Peyer's patch (tissue), 4 donors: ENCODE measurements at places on chromosomes 6 and 20. TPM values are rescaled to one million over a fixed set of nuclear protein-coding genes. Genes with fewer than 3 reads are reported as not detected.

DNA sequence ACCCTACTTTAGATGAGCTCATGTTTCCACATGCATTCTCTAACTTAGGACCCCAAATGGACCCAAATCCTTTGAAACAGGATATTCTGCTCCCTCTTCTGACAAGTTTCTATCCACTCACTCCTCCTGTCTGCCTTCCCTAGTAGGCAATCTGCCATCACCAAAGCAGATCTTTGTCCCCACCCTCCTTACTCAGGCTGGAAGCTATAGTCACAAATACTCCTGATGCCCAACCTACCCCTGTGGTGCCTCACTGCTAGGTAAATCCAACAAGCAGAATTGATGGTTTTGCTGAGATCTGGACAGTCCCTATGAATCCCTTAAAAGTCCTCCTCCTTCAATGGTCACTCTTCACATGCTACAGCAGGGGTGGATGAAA lies 21.7 kb downstream of the ELOVL5 start:
- H3K4me1 ChIP-seq, result no peaks in the 10 kb centered on the region
- H3K36me3 ChIP-seq, result no peaks in the 10 kb centered on the region
- no peak overlapping the region for H3K4me3 ChIP-seq
- H3K27me3 ChIP-seq, result no peaks in the 10 kb centered on the region
- no peak overlapping the region for H3K27ac ChIP-seq

- DNase-seq, result no peak
- no peak overlapping the region for H3K4me3 ChIP-seq
- H3K36me3 ChIP-seq, result no peaks in the 10 kb centered on the region
- H3K27me3 ChIP-seq, result no peaks in the 10 kb centered on the region
Observed at GRCh38 chr6:12343122-12343439, 52.9 kb downstream of the EDN1 start.

DNA sequence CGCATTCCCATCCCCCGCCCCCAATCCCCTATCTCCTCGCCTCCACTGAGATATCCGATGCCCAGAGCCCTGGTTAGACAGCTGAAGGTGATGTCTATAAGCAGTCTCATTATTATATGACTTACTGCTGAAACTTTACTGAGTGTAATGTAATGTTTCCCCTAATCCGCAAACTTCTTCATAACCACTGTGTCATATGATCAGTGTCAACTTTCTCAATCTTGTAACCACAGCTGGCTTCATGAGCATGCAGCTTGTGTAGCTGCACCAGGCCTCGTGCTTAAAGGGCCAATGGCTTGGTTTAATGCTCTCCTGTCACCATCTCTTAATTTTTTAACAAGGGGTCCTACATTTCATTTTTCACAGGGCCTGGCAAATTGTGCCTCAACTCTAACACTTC lies 8.1 kb downstream of the ASIP start:
- no peaks in the 10 kb centered on the region for H3K36me3 ChIP-seq
- H3K4me1 ChIP-seq, result no peaks in the 10 kb centered on the region
- no peak overlapping the region for H3K27ac ChIP-seq
- H3K4me3 ChIP-seq, result no peak overlapping the region

GRCh38 chr6:43268782-43269272 lies 25.5 kb downstream of the TTBK1 start:
- H3K27ac ChIP-seq, result peak overlapping the region; percentile 97
- peak overlapping the region; percentile 53 for H3K4me3 ChIP-seq
- H3K27me3 ChIP-seq, result no peaks in the 10 kb centered on the region
- no peaks in the 10 kb centered on the region for H3K36me3 ChIP-seq

DNA sequence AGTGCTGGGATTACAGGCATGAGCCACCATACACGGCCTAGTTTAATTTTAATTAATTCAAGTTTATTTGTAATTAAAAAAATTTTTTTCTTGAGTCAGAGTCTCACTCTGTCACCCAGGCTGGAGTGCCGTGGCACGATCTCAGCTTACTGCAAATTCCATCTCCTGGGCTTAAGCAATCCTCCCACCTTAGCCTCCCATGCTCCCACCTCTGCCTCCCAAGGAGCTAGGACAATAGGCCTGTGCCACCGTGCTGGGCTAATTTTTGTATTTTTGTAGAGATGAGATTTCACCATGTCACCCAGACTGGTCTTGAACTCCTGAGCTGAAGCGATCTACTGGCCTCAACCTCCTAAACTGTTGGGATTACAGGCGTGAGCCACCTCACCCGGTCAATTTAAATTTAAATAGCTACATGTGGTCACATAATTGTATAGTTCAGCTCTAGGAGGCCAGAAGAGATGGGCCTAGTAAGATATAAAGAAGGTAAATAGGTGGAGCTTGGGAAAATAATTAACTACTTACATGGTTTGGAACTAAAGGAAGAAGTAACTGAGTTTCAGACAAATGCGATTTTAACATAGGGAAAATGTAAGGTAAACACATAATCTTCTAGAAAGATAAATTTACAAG lies 220.0 kb upstream of the CITED2 start:
- H3K27me3 ChIP-seq, result no peaks in the 10 kb centered on the region
- H3K4me1 ChIP-seq, result no peaks in the 10 kb centered on the region
- no peak overlapping the region for H3K27ac ChIP-seq
- no peak overlapping the region for H3K4me3 ChIP-seq
- DNase-seq, result no peak

DNA sequence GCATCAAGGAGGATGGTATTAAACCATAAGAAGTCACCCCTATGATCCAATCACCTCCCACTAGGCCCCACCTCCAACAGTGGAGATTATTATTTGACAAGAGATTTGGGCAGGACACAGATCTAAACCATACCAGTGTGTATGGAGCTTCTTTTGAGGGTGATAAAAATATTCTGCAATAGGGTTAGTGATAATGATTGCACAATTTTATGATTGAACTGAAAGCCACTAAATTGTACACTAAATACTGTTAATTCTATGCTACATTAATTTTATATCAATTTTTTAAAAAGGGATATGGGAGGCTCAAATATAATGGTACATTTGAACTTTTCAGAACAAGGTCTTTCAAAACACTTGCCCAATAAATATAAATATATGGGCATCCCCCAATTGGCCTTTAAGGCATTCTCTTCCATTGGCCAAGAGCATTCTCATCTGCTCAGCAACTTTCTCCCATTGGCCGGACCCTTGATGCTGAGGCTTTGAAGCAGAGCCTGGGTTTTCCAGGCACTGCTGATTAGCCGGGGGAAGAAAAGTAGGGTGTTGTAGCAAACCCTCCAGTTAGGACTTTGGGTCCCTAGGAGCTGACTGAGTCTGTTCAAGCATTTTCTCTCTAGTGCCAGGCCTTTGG lies 209.9 kb downstream of the LRFN2 start:
- no peaks in the 10 kb centered on the region for H3K36me3 ChIP-seq
- H3K4me1 ChIP-seq, result no peaks in the 10 kb centered on the region
- no peaks in the 10 kb centered on the region for H3K27me3 ChIP-seq
- DNase-seq, result no peak

GRCh38 chr6:13253272-13253671 lies 75.1 kb downstream of the TBC1D7 start:
- DNase-seq, result no peak
- no peak overlapping the region for H3K4me3 ChIP-seq
- H3K27me3 ChIP-seq, result no peaks in the 10 kb centered on the region
- H3K27ac ChIP-seq, result no peak overlapping the region
- no peaks in the 10 kb centered on the region for H3K4me1 ChIP-seq

- no peaks in the 10 kb centered on the region for H3K4me1 ChIP-seq
- no peaks in the 10 kb centered on the region for H3K36me3 ChIP-seq
- no peak overlapping the region for H3K27ac ChIP-seq
Observed at GRCh38 chr20:33551778-33552177, 61.9 kb downstream of the CBFA2T2 start.

DNA sequence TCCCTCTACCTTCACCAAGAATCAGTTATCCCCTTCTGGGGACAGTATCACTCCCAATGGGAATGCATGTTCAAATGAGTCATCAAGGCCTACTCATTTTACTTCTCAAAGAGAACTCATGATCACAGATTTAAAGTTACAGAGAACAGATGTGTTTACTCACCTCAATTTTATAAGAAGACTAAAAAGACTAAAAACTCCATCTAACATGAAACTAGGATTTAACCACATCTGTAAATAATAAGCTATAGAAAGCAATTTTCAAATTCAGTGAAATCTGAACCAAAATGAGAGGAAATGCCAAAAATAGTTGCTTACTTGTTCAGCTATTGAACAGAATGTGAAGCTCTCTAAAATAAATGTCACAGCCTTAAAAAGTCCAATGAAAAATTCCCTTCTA lies 300.1 kb upstream of the KCNQ5 start:
- H3K4me1 ChIP-seq, result no peaks in the 10 kb centered on the region
- no peak overlapping the region for H3K27ac ChIP-seq
- H3K27me3 ChIP-seq, result no peaks in the 10 kb centered on the region
- no peaks in the 10 kb centered on the region for H3K36me3 ChIP-seq
- no peak overlapping the region for H3K4me3 ChIP-seq

The HSPA1L gene
- not detected for total RNA-seq

The GABRR1 gene
- not detected for total RNA-seq

The SDCBP2 gene
- 311 TPM for total RNA-seq

The SMIM8 gene
- total RNA-seq, result 15.3 TPM
